Heart right ventricle (tissue), 16 donors: ENCODE measurements at places on chromosomes 16 and 17. TPM values are rescaled to one million over a fixed set of nuclear protein-coding genes. Genes with fewer than 3 reads are reported as not detected.

C17orf78 gene
- total RNA-seq, result not detected

CDC6 gene
- 0.94 TPM for total RNA-seq

KRTAP3-1 gene
- total RNA-seq, result not detected

ACSM2A gene
- total RNA-seq, result not detected

CMTM1 gene
- 2.1 TPM for total RNA-seq

SKAP1 gene
- total RNA-seq, result not detected
